Fibroblast of mammary gland (primary cell): ENCODE measurements at places on chromosomes 3 and 15.
A peak's percentile ranks its signal among the peaks of the same experiment; 100 is the strongest.

- no peak for DNase-seq
These were observed 268.2 kb upstream of the UMPS start for GRCh38 chr3:124461838-124462632.

- DNase-seq = no peak
These were observed 267.2 kb downstream of the GABRG3 start for GRCh38 chr15:27238209-27238608.

DNA sequence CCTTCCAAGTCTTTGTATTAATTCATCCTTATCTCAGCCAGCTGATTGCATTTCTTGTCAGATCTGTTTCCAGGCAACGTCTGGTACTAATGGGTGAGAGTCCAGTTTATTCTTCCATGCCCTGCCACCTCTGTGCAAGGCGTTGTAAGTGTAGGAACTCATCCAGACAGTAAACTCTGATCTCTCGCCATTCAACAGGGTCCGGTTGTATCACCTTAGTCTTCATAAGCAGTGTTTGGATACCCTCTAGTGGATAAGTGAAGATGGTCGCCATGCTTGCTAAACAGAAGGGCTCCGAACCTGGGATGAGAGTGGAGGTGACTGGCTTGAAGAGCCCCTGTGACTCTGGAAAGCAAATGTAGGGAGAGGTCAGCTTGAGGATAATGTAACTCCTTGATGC is 51.6 kb upstream of the CMTM7 start:
- DNase-seq = peak; percentile 59

GRCh38 chr3:41267975-41268640 is 68.8 kb downstream of the CTNNB1 start:
- DNase-seq = peak; percentile 98

DNA sequence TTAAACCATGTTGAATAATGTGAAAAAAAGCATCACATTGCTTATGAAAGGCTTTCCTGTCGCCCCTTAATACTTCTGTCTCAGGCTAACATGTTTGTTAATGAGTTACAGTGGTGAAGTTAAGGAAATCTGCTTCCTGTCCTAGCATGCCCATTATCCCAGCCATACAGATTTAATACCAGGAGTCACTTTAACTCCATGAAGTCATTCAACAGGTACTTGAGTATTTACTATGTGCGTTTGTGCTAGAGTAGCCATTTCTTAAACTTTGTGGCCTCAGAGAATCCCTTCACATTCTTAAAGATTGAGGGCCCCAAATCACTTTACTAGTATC is 10.1 kb upstream of the SETD5 start:
- DNase-seq = no peak

DNA sequence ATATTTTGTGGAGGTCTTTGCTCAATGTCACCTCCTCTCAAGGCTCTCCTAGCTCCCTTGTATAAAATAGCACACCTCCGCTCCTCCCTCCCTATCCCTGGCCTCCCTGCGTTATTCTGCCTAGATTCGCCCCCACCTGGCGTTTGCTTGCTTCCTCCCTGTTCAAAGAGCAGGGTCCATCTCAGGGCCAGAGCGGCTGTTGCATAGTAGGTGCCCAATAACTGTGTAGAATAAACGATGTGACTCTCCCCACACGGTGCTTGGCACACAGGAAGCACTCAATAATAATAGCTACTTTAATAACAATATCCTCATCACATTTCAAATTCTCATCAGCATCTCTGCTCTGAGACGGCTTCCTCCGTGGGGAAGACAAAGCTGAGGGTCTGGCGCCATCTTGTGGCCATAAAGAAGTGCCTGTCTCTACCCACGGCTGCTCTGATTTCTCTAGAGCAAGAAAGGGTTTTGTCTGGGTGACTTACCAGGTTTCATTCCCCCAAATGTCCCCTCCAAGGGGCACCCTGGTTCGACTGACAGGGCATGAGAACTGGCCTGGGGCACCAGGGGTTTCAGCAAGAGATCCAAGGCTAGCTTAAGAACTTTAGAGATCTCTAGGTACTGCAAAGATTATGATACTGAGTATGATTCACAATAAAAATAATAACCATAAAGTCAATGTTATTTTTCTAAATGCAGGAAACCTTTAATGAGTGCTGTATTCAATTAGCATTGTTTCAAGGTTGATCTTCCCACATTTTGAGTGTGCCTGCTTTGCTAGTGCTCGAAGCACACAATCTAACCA is 16.1 kb downstream of the CD276 start:
- peak; percentile 77 for DNase-seq

DNA sequence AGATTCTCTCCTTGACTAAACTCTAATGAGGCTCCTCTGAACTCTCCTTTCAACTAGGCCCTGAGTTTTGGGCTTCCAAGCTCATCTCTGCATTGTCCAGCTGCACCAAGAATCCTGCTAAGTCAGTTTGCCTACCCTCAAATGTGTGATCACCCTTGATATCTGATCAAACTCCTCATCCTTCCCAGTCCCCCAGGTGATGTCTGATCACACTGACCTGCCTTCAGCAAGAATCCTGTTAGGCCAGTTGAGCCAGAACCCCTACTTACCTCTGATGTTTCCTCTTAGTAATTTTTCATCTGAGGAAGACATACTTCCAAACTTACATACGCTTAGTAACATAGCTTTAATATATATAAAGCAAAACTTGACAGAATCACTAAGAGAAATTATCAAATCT is 28.8 kb downstream of the SUMF1 start:
- no peak for DNase-seq

GRCh38 chr3:191136347-191136746 is 62.7 kb upstream of the OSTN start:
- DNase-seq = peak; percentile 44

GRCh38 chr3:55630280-55630920 is 143.3 kb upstream of the WNT5A start:
- DNase-seq = no peak

DNA sequence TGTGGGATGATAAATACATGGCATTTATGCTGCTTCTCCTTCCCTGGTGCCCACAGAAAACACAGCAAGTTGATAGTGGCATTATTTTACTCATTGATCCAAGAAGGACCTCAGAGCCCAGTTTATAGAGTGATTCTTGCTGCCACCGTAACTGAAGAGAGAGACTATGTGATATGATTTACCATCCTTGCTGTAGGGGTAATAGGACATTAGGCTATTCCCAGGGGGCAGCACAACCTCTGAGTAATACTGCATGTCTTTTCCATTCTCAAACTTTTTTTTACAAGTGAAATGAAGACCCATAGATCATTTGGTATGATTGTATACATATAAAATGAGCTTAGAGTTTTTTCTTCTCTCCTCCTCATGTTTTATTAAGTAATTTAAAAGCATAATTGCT is 136.4 kb downstream of the ABI3BP start:
- DNase-seq = peak; percentile 23

GRCh38 chr3:58835086-58835485 is 168.5 kb upstream of the FAM3D start:
- DNase-seq = peak; percentile 17

- peak; percentile 72 for DNase-seq
These were observed 58.5 kb downstream of the CMSS1 start for GRCh38 chr3:99875929-99876841.

GRCh38 chr3:17752876-17753631 is 10.6 kb upstream of the TBC1D5 start:
- DNase-seq = peak; percentile 36

DNA sequence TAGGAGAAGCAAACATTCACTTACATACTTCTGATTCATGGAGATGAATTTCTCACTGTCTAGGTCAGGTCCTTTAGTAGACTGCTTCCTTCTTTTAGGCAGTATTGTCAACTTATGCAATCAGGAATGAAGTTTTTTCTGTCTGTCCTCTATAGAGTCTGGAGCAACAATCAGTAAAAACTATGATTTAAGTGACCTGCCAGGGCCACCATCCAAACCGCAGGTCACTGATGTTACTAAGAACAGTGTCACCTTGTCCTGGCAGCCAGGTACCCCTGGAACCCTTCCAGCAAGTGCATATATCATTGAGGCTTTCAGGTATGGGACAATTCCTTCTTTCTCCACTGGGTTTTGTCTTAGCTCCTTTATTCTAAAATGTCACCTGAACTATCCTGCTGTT is 523.1 kb downstream of the ROBO2 start:
- no peak for DNase-seq

DNA sequence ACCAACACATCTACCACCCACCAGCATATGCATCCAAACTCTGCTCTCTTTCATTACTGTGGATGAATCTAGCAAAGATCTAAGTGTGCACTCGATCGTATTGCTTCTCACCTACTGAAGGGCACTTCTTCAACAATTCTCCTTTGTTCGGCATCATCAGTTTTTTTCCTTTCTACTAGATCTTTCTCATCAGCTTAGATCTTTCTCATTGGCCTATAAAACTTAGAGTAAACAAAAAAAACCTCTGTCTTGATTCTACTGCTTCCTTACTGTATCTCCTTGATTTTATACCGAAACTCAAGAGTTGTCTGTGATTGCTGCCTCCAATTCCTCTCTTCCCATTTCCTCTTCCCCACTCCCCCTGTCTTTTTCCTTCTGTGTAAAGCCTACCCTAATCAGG is 36.1 kb upstream of the TIPARP start:
- DNase-seq = no peak

- DNase-seq = peak; percentile 50
These were observed 222.0 kb downstream of the P3H2 start for GRCh38 chr3:189898559-189899153.

DNA sequence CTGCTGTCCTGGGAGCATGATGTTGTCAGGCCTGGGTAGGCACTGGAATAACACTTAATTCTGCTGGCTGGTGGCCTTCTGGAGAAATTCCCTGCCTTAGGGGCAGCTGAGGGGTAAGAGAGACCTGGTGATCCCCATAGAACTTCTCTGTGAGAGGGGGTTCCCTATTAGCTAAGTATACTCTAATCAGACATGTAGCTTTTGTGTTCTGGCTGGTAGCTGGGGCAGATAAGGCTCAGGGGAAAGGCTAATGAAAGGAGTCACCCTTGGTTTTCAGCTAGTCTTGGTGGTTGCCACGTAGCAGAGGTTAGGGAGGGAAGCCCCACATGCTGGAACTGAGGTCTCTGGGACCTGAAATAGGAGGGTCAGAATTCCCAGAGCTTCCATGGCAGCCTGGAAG is 952 bp upstream of the HDDC3 start:
- DNase-seq = no peak

- DNase-seq = peak; percentile 20
These were observed 32.0 kb downstream of the DNAH12 start for GRCh38 chr3:57512166-57512565.

- peak; percentile 55 for DNase-seq
These were observed 53.0 kb upstream of the HES1 start for GRCh38 chr3:194082743-194083636.

DNA sequence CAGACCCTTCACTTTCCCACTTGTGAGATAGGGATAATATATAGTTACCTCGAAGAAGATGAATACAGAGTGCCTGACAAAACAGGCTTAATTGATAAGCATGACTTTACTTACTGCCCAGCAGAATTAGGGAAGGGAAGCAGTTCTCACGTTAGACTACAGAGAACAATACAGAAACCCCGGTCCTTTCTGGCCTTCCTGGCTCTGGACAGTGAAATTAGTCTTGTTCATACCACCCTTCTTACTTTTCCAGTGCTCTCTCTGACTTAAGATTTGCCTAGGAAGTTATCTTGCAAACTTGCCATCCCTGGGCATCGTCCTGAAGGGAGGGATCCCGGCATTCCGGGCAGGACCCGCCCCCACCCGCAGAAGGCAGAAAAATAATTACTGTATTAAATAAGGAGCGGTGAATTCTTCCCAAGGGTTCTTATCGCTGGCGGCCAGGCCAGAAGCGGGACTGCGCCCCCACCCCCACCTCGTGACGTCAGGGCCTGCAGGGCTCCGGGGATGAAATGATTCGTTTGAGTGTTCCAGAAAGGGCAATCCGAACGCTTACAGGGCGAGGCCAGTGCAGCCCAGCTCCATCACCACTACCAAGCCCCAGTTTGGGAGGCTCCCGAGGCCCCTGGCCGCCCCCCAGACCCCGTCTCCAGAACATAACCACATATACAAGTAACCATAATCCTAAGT is 8.4 kb downstream of the SOX2 start:
- DNase-seq = no peak

GRCh38 chr3:12999147-13000140 is 73.8 kb downstream of the IQSEC1 start:
- DNase-seq = peak; percentile 30

DNA sequence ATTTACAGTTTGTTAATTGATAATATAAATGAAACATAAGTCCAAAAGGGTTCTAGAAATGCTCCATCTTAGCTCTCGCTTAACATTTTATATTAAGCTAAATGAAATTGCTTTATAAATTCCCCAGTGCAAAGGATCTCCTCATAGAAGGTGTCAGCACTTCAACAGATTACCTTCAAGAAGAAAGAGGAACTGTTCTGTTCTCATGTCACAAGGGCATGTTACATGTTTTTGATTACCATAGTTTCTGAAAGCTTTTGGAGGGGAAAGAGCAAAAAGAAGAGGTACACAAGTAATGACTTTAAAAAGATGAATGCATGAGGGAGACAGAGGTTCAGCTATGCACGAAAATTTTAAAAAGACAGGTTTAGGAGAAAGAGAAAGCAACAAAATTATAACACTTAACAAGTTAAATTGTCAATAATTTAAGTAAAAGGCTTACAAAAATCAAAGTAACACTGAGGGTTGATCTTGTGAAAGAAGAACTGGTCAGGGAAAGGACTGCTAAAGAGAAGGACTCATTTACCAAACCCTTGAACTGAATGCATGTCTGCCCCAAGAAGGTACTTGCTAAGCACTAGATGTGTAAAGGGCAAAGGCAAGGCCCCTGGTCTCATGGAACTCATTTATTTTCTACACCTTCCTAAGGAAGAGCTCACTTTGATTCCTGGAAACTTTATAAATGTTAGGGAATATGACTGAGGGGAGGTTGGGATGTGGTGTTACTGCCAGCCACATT is 45.1 kb downstream of the CCDC191 start:
- no peak for DNase-seq

- no peak for DNase-seq
These were observed 208.7 kb downstream of the VGLL3 start for GRCh38 chr3:86782286-86782685.

DNA sequence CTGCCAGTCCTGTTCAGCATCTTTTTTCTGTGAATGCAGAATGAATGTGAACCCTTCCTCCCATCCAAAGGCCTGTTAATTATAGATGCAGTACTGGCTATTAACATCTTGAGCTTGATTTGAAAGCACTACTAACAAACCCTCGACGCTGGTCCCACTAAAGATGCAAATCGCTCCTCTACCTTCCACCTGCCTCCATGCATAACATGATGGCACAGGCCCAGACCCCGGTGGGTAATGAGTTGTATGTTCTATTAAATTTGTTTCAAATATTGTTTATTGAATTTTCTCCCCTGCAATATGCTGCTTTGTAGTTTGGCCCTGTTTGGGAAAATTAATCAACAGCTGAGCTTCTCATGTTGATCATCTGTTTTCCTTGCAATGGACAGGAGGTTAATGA is 69.3 kb downstream of the RAB11A start:
- no peak for DNase-seq
